ENCODE measurements at places on chromosomes 12 and 14.

- DNase-seq, result no peak
Measured at GRCh38 chr14:90288651-90289355, 32.5 kb downstream of the PSMC1 start.

GRCh38 chr12:90207799-90208198, 499.2 kb upstream of the ATP2B1 start:
- DNase-seq, result no peak

DNA sequence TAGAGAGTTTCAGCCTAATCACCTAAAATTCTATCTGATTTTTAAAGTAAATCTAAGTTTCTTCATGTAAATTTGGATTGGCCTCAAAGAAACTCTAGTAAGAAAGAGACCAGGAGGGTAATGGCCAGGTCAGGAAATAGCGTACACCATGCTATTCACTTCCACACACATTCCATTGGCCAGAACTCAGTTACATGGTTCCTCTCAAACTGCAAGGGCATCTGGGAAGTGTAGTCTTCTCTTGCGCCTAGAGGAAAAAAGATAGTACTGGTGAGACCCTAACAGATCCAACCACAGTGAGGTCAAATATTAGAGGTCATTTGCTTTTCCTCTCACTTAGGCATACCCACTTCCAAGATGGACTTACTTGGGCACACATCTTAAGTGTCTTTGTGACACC, 39.1 kb downstream of the MBIP start:
- no peak for DNase-seq

DNA sequence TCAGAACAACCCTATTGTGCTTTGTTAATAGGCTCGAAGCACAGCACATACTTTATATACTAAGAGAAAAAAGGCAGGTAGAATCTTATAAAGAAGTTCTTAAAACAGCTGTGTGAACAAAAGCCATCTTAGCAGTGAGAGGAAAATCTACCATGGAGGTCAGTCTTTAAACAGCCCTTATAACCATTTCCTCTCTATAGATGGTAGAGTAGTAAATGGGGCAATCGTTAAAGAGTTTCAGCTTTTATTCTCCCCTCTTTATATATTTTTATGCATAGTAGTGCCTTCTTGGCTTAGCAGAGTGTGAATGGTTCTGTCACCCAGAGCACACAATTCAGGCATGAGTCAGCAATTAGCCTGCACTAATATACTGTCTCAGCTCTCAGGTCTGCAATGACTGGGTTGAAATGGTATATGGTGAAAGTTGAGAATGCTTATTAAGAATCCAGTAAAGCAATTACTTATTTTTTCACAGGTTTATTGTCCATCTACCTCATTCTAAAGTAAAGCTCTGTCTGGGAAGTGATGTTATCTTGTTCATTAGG, 305.0 kb downstream of the NELL2 start:
- DNase-seq, result no peak

DNA sequence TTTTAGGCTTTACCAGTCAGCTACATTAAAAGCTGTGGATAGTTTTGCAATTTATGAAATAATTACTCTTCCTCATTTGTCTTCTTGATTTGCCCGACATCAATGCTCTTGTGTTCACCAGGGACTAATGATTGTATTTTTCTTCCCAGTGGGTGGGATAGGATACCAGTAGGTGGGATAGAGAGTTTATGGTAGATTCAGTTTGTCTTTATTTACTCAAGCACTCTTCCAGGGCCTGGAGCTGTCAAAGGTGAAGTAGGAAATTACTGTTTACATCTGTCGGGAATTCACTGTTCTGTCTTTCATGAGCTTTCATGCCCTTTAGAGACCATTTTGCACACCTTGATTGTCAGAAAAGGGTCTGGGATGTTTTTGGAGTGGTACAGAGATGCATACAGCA, 36.6 kb downstream of the ETV6 start:
- DNase-seq, result no peak

DNA sequence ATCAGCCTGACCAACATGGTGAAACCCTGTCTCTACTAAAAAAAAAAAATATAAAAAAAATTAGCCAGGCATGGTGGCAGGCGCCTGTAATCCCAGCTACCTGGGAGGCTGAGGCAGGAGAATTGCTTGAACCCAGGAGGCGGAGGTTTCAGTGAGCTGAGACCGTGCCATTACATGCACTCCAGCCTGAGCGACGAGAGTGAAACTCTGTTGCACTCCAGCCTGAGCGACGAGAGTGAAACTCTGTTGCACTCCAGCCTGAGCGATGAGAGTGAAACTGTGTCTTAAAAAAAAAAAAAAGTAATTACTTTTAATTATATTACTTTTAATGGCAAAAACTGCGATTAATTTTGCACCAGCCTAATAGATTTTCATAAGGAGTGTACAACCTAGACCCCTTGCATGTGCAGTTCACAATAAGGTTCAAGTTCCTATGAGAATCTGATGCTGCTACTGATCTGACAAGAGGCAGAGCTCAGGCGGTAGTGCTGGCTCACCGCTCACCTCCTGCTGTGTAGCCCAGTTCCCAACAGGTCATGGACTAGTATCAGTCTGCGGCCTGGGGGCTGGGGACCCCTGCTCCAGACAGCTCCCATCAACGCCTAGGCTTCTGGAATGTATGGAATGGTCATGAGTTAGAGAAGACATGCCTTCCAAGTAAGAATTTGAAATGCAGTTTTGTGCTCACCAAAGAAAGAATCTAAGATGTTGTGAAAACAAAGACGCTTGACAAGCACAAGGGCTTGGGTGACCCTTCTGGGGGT, 10.1 kb downstream of the LTB4R start:
- no peak for DNase-seq

DNA sequence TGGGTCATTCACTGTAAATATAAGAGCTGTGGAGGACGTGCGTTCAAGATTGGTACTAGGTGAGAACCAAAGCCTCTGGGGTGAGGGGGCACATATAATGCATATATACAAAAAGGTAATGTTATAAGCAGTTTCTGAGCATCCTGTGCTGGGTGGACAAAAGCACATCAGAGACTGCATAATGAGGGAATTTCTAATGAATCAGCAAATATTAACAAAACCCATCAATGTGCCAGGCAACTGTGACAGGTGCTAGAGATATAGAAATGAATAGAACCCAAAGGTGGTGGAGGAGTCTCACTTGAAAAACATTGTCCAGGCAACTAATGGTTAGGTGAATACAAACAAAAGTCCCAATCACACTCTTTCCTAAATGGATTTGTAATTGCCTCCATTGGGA, 74.7 kb downstream of the GPR65 start:
- no peak for DNase-seq
